ENCODE measurements at places on chromosomes 11 and 22.

DNA sequence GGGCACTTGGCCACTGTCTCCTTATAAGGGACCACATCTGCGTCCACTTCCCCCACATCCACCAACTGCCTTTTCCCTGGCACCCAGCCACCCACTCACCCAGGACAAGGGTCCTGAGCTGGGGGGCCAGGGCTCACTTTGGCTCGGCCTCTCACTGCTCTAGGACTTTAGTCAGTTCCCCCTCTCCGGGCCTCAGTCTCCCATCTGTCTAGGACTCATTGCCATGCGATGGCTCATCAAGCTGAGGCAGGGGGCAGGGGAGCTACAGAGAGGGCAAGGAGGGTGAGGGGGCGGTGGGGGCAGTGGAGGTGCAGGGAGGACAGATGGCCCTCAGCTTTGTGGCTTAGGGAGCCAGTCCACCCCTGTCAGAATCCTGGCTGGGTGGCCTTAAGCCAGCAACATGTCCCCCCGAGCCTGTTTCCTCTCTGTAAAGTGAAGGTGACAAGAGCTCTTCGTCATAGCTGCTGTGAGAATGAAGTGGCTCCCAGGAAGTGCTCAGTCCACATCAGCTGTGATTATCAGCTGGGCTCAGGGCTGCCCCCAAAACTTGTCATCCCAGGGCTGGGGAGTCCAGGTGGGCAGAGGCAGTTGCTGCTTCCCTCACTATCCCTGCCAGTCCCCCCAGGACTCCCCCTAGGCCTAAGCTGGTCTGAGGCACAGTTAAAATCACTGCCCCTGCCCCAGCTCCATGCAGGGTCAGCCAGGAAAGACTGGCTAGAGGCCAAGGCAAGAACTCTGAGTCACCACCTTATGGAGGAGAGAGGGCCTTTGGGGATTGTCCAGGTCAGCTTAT lies 14.9 kb downstream of the RAC2 start:
- no peak for DNase-seq

- no peak for DNase-seq
These were observed 264.7 kb upstream of the ISX start for GRCh38 chr22:34801221-34801620.

- DNase-seq = no peak
These were observed 27.8 kb downstream of the MYH9 start for GRCh38 chr22:36360011-36360410.

- DNase-seq = no peak
These were observed 105.6 kb downstream of the STK33 start for GRCh38 chr11:8488395-8488794.

DNA sequence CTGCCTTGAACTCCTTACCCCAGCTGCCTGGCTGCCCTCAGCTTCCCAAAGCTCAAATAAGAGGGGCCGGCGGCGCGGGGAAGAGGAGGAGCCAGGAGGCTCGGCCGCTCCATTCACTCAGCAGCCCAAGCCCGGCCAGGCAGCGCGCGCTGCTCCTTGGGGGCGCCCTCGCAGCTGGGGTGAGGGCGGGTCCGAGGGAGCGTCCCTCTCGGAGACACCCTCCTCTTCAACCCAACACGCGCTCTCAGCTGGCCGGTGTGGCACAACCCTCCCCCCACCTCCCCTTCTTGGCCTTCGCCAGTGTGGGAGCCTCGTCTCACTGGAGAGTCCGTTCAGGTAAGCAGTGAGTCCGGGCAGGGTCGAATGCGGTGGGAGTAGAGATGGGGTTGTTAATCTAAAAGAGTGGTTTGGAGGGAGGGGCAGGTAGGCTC lies at the start of gene WT1:
WT1 (minus strand) TSS at position 29 of the 431 bp plus-strand sequence.
- DNase-seq = no peak

- no peak for DNase-seq
These were observed 387.7 kb downstream of the NXPE2 start for GRCh38 chr11:115065830-115066664.

Measured in NCI-H1105 treated with DMSO at 0.1 percent for 48 hours (cell line).